ENCODE measurements at places on chromosomes 7 and 10.

DNA sequence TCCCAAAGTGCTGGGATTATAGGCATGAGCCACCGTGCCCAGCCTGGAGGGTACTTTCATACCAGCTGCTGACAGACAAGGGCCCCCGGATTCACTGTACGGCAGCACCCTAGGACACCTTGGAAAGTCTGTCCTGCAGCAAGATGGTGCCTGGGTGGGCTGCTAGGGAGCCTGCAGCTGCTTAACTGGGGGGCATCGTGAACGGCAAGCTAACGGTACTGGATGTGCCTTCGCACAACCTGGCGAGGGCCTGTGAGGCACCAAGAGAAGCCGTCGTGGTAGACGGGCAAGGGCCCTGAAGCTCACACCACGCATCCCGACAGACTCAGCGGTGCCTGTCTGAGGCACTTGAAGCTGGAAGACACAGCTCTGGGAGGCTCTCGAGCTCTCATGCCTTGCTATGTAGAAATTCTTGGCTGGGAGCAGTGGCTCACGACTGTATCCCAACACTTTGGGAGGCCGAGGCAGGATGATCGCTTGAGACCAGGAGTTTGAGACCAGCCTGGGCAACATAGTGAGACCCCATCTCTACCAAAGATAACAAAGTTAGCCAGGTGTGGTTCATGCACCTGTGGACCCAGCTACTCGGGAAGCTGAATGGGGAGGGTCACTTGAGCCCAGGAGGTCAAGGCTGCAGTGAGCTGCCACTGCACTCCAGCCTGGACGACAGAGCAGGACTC is 9.4 kb downstream of the BRAT1 start:
- no peak for DNase-seq

DNA sequence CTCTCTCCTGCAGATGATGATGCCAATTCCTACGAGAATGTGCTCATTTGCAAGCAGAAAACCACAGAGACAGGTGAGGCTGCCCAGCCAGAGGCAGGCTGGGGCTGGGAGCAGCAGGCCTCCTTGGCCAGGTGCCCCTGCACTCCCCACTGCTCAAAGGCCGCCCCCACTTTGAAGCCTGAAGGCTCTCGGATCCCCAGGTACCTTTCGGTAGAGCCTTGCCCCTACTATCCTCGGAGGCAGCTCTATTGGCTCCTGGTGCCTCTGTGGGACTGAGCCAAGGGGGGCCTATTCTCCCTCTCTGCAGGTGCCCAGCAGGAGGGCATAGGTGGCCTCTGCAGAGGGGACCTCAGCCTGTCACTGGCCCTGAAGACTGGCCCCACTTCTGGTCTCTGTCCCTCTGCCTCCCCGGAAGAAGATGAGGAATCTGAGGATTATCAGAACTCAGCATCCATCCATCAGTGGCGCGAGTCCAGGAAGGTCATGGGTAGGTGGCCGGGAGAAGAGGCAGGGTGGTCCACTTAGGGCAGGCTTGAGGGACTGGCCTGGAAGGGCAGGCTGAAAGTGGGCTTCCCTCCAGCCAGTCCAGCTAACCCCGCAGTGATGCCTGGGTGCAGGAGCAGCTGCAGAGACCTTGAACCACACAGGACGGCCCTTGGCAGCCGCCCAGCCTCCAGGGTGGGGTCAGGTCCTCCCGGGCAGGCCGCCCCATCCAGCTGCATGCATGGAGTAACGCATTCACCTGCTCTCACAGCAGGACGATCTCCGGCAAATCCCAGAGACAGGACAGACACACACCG is 14.1 kb downstream of the LAT2 start:
- no peak for DNase-seq

DNA sequence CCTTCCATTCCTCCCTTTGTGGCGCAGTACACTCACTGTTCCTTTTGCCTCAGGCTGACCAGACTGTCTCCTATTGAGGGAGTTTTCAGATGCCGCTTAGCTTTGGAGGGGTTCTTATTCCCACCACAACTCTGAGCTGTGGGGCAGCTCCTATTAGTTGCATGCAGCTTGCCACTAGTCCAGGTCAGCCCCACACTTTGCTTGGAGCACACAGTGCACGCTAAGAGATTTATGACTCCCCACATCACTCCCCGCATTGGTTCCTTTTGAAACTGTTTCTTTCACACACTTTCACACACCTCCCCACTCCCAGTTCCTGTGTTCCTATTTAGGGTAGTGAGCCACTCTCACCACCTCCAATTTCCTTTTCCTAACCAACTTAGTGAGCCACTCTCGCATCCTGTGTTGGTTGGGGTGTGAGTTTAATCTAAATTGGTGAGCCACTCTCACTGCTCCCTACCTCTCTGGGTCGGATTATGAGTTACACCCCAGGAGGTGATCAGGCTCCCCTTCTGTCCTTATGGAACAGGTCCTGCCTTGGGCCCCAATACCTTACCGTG is 10.4 kb upstream of the ZNF485 start:
- DNase-seq = no peak

- no peak for DNase-seq
These were observed 223.2 kb upstream of the IGFBP3 start for GRCh38 chr7:46143949-46144917.

GRCh38 chr10:124691002-124691401 is 53.2 kb downstream of the FAM53B start:
- no peak for DNase-seq

DNA sequence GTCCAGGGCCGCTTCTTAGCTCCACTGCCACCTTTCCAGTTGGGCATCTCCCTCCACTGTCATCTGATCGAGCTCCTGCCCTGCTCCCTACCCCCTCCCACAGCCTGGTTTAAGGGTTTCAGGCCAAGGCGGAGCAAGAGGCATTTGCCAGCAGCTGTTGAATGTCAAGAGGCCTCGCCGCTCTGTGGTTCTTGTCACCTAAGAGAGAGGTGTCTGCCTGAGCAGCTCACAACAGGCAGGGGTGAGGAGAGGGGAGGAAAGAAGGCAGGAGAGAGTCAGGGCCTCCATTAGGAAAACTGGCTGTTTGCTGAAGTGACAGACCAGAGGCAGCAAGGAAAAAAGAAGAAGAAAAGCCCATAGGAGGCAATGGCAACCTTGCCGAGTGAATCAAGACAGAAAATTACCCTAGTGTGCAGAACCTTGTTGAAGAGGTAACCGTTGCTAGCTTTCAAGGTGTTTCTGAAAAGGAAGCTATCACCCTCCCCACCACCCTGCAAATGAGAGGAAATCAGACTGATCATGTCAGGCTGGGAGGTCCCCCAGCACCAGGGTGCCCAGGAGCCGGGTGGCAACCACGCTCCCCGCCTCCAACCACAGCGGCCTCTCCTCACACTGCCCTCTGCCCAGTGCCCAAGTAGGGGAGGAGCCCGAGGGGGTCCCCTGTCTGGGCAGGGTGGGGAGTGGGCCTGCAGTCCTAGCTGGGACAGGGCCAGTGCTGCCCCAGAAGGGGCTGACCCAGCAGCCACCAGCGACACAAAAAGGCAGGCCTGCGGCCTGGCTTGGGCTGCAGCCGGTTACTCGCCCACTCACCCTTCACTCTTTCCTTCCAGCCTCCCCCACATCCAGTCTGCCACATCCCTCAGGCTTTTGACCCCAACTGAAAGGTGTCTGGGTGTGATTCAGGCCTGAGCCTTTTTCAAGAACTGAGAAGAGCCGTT is 7.1 kb downstream of the GATA3 start:
- no peak for DNase-seq

DNA sequence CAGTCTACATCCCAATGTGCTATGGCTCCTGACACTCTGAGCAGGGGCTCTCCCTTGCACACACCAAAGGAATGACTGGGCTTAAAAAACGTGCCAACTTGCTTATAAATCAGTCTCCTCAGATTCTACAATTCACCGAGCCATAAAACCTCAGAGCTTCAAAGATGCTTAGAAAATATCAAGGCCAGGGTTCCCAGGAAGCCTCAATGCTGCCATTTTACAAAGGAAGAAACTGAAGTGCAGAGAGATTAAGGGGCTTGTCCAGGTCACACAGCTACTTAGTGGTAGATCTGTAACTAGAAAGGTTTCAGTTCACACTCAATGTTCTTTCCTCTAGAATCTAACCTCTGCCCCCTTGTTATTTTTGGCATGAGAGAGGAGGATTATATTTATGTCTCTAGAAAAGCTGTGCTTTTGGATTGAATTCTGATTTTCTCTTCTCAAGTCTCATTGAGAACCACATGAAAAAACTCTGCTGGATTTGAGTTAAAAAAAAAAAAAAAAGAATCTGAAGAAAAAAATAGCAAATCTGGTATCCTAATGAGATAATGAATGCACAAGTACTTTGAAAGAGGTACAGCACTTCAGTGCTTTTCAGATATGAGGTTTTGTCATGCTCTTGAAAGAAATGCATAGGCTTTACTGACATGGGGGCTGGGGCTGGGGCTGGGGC is 22.3 kb upstream of the TSPAN33 start:
- DNase-seq = no peak

GRCh38 chr7:47747160-47747559 is 165.2 kb upstream of the TNS3 start:
- no peak for DNase-seq

GRCh38 chr7:70788276-70788675 is 343.7 kb upstream of the GALNT17 start:
- DNase-seq = no peak

Data from activated CD8-positive, alpha-beta memory T cell treated with anti-CD3 and anti-CD28 coated beads for 1 hour (primary cell).